ENCODE measurements at places on chromosomes 5 and 9. TPM values are rescaled to one million over a fixed set of nuclear protein-coding genes. Genes with fewer than 3 reads are reported as not detected.

NHP2 gene
- 55.1 TPM for total RNA-seq

- DNase-seq, result no peak
Observed at GRCh38 chr5:122639864-122640263, 135.0 kb upstream of the SNX2 start.

DNA sequence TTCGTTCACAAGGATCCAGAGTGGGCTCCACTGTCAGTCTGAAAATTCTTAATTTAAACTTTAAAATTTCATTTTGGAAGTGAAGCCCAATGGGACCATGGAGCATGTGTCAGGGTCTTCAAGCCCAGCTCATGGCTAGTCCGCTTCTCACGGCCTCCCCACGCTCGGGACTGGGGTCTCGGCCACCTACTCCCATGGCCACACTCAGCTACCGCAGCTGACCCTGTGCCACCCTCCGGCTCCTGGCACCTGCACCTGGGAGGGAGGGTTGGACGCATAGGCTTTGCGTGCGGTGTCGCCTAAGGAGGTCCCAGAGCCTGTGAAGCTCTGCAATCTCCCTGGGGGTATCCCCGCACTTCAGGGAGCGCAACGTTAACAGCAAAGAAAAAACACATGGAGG lies 175.7 kb upstream of the PRLR start:
- DNase-seq, result no peak

DNA sequence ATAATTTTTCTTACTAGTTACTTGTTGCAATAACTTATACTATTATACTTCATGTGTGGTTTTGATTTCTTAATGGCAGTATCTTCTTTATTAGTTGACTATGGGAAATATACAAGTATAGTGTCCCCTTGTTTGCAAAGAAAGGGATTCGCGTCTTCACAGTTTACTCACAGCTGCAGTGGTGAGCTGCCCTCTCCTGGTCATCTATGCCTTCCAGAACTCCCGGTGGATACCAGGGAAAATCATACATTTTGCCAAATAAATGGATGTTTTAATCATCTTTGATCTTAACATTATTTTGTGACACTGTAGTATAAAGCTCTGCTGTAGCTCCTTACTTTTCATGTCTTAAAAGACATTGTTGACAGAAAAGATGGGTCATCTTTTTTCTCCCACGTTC lies 142.0 kb downstream of the ZCCHC7 start:
- DNase-seq, result no peak

DNA sequence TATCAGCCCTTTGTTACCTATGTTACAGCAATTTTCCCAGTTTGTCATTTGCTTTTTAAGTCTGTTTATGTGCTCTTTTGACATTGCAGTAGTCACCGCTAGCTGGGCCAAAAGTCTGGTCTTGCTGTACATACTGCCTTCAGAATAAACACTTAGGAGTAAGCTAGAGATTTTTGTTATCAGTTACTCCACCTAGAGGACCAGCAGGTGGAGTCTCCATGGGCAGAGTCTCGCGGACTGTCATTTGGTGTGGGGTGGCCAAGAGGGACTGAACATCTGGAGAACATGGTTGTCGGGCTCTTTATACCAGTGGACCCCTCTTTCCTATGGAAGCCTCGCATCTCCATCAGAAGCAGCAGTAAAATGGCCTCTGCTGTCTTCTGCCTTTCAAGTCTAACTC lies 10.8 kb upstream of the MGAT1 start:
- peak; percentile 16 for DNase-seq

- DNase-seq, result no peak
Observed at GRCh38 chr5:17312358-17312757, 94.9 kb downstream of the BASP1 start.

DNA sequence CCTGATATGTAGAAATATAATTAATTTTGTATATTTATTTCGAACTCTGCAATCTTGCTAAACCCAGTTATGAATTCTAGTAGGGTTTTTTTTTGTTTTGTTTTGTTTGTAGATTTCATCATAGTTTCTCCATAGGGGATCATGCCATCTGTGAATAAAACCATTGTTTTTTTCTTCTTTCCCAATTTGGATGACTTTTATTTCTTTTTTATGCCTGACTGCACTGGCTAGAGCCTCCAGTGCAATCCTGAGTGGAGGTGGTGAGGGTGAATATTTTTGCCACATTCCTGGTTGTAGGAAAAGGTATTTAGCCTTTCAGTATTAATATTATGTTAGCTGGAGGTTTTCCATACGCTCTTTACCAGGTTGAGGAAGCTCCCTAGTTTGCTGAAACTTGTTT lies 70.0 kb upstream of the GFPT2 start:
- no peak for DNase-seq

ST8SIA4 gene
- 15.6 TPM for total RNA-seq

DNA sequence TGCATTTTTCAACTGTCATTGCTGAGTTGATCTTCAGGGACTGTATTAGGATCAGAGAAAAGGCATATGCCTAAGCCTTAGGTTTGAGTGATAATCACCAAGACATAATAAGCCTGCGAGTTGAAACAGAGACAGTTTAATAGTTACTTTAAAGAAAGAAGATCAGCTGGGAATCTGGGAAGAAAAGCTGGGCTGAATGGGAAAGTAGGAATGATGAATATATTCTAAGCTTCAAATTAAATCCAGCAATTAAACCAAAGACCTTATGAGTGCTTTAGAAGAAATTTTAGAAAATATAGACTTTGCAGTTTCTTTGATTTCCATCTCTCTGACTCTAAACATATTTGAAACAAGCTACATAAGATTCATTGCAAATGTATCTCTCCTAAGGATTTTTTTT lies 222.3 kb downstream of the ENC1 start:
- DNase-seq, result no peak

DNA sequence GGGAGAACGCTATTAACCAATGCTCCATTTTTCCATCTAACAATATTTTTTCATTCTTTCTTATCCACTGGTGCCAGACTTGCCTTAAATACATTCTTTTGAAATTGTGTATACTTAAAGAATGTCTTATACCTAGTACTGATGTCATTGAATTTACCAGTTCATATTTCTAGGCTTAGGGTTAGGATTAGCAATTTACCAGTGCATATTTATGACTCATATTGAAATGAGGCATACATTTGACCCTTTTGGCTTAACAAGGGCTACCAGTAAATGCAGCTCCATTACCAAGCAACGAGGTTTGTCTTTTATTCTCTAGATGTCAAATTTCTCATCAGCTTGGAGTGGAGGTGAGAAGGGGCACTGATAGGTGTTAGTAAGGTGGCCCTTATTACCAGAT lies 89.5 kb downstream of the CDH9 start:
- no peak for DNase-seq

DNA sequence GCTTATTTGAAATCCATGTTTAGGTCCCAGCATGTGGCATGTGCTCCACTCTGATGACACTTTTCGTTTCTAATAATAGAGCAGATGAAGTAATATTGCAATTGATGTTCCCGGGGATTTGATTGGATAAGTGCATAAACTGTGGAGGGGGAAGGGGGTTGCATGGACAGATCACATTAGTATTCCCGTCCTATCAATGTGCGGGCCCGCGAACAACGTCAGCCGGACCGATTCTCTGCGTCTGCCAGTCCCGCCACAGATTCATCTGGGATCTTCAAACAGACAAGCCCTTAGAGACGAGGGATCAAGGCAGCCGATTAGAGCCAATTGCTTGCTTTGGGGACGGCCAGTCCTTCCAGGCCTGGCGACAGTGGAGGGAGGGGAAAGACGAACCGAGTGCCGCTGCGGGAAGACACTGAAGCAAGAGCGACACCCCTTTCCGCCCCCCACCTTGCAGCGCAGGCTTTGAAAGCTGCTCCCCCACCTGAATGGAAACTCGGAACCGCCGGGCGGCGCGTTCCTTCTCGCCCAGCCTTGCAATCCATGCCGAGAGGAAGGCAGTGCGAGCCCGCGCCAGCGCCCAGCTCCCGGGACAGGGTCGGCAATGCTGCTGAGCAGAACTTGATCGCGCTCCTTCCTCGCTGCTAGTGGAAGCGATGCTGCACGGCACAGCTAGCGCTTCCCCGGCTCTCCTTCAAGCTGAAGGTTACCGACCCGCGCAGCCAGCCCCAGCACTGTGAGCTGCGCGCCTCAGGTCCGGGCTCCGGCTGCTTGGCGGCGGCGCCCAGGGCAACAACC lies at the start of gene RGS7BP:
Gene RGS7BP (plus strand): TSS at position 247 of the 798 bp plus-strand sequence. CDS start 610 bp downstream, outside the sequence.
- DNase-seq, result no peak

DNA sequence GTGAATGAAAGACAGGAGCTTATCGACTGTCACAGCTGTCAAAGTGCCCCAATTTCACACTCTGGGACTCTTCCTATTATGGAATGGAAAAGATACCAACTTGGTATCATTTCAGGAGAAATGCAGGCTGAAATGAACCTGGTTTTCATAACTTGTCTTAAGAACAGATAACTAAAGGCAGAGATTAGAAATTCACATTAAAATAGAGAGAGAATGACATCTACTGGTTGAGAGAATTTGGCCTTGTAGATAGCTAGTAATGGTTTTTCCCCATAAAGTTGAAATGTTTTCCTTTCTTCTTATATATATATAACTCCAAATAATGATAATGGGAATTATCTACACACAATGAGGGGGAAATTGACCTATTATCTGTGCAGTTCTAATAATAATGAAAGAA lies 600.2 kb upstream of the CCNG1 start:
- DNase-seq, result no peak

DNA sequence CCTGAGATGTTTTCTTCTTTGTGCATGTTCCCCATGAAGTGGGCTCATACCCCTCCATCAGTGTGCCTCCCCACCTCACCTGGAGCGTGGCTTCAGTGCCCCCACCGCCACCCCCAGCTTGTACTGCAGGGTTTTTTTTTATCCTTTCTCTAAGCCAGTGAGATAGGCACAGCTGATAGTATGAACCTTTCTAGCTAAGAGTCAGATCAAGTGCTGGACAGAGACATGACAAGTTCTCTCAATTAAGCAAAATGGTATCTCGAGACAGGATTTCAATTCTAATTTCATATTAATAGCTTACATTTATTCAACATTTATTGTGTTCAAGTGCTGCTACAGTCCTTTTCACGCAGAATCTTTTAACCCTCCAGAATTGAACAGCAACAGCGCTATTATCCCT lies 55.7 kb downstream of the NDFIP1 start:
- DNase-seq, result peak; percentile 28

KIF4B gene
- not detected for total RNA-seq

GRCh38 chr5:134245101-134245604 lies 19.3 kb upstream of the PPP2CA start:
- DNase-seq, result no peak

PCDHB11 gene
- 7.1 TPM for total RNA-seq

ENTPD2 gene
- not detected for total RNA-seq

DNA sequence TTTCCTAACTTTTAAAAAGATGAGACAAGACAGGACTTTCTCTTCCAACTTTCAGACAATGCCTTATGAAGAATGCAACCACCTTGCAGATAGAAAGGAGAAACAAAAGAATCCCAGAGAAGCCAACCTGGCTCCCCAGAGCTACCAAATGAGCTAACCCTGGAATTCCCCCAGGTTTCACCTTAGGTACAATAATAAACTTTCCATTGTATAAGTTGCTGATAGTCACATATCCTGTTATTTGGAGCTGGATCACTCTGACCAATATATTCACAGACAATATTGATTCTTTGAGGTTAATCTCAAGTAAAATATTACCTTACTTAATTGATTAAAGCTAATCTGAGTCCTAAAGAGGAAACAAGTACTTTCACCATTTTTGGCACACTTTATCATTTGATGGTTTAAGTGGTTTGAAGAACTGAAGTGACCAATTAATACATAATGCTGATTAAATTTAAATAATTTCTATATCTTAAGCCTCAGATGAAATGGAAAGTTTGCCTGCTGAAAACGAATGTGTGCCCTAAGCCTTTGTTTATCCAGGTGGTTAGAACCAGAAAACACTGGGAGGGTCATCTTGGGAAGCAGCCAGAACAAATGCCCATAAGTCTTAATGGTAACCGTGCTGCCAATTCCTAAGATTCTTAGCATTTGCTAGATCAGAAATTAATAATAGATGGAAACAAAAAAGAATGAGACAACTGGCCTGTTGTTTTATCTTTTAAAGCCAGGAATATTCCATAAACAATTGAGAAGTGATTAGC lies 159.6 kb upstream of the SLC12A2 start:
- no peak for DNase-seq

- no peak for DNase-seq
Observed at GRCh38 chr9:13873203-13873602, 440.7 kb downstream of the NFIB start.

- no peak for DNase-seq
Observed at GRCh38 chr5:105807290-105807689, 1863.4 kb downstream of the EFNA5 start.

SPATA31A3 gene
- not detected for total RNA-seq

- DNase-seq, result no peak
Observed at GRCh38 chr5:122316656-122317055, 4.6 kb downstream of the SNCAIP start.

DNA sequence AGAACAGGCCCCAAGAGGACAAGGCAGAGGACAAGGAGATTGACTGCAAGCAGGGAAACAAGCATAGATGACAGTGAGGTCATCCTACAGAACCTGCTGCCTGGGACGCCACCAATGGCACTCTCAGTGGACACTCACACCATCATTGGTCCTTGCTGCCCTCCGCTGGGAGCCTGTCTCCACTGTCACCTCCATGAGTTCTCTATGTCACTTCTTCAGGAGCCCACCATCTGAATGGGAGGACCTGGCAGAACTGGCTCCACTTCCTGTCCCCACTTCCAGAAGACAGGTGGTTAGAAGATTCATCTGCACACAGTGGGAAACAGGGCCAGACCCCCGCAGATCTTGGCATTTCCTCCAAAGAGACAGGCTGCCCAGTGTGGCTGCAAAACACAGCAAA lies 188.9 kb downstream of the HSD17B3 start:
- DNase-seq, result no peak

GRCh38 chr5:76662521-76662920 lies 39.3 kb upstream of the F2RL2 start:
- no peak for DNase-seq

DNA sequence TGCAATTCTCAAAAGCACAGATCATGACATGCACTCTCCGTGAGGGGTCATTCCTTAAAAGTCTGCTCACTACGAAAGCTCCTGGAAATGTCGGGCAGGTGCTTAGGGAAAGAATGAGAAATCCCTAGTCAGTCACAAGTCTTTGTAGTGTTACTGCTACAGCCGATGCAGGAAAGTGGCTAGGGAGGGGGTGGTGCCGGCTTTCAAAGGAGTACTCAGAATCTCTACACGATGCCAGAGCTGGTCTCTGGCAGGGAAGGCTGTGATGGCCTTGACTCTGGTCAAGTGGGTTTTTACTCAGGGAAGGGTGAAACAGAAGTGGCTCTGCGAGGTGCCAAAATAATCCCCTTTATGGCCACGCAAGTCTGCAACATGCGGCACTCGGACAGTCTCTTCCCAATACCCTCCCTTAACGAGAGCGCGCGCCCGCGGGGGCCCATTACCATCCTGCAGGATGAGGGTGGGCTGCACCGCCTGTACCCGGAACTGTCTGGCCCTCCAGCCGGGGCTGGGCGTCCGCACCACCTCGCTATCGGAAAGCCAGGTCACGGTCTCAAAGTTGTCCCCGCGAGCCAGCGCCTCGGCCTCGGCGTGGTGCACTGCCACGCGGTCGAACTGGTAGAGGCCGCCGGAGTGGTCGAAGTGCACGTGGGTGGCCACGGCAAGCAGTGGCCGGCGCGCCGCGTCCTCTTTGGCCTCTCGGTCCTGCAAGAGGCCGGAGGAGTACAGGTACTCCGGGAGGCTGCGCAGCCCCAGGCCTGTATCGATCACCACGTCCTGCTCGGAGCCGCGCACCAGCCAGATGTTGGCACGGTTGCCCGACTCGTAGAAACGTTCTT lies 956 bp downstream of the MBLAC2 start:
- peak; percentile 78 for DNase-seq
